ENCODE measurements at places on chromosomes 16 and 17.
A peak's percentile ranks its signal among the peaks of the same experiment; 100 is the strongest.

DNA sequence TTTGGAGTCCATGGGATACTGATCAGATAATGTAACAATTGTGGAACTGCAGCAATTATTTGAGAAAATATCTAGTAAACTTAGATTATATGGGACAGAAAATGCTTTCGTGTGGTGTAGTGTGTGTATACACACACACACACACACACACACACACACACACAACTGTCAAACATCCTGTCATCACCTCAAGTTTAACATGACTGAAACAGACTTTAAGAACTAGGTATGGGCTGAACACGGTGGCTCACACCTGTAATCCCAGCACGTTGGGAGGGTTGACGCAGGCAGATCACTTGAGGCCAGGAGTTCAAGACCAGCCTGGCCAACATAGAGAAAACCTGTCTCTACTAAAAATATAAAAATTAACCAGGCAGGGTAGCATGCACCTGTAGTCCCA, 544 bp upstream of the EVI2A start:
- DNase-seq, result no peak

GRCh38 chr16:9112166-9112843, 20.9 kb downstream of the HAPSTR1 start:
- DNase-seq, result no peak

DNA sequence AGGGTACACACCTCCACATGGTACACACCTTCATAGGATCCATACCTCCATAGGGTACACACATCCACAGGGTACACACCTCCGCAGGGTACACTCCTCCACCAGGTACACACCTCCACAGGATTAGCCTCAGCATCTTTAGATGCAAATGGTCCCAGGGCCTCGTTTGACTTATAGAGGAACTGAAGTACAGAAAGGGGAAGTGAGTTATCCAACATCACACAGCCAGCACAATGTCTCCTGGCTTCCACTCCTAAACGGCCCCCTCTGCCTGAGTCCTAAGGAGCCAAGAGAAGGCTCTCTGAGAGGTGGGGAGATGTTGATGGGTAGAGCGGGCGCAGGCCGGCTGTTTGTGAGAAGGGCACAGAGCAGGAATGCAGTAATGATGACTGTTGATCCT, 12.0 kb downstream of the FOXN1 start:
- DNase-seq, result no peak

GRCh38 chr17:69067274-69068047, 6.7 kb upstream of the ABCA9 start:
- no peak for DNase-seq

DNA sequence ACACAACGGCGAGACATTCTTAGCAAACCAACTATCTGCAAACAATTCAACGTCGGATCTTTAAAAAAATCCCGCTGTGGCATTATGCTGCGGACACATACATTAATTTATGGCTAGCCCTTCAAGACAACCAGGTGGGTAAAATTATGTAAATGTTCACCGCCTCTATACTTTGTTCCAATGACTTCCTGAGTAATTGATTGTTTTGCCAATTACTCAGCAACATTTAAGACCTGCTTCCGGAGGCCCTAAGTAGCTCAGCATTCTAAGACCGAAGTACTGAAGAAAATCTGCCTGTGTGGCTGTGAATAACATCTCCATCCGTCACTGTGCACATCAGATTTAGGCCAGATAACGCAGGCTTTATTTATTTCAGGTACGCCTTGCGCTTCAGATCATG, 23.3 kb downstream of the QPRT start:
- no peak for DNase-seq

DNA sequence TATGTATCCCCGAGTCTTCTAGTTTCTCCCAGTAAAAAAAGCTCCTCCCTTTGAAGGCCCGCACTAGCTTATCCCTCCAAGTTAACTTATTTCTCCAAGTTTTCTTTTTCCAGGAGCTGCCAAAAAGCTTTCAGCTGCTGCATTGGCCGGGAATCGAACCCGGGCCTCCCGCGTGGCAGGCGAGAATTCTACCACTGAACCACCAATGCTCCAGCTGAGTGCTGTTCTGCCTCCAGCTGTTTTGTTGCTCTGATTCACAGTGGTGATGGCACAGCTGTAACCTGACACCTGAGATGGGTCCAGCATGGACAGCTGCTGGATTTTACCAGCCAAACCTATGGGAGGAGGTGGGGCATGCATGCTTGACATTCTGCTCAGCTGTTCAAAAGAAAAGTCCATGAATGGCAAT, 22.1 kb downstream of the VAC14 start:
- DNase-seq, result peak; percentile 67

GRCh38 chr16:1375741-1376410, 24.1 kb downstream of the GNPTG start:
- DNase-seq, result no peak

DNA sequence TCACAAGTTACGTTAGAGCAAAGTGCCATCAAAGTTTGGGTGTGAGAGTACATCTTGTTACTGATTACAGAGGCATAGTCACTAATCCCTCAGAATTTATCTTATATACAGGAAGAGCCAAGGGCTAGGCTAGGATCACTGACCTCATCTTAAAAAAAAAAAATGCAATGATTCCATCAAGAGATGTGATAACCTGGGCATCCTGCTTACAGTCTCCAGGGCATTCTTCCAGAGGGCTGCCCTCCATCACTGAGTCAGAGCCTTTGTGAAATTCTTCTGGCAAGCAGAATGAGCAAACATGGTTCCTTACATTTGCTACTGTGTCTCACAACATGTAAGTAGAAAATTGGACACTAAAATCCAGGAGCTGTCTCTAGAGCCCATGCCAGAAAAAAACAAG, 410.6 kb downstream of the ZFHX3 start:
- DNase-seq, result peak; percentile 73

DNA sequence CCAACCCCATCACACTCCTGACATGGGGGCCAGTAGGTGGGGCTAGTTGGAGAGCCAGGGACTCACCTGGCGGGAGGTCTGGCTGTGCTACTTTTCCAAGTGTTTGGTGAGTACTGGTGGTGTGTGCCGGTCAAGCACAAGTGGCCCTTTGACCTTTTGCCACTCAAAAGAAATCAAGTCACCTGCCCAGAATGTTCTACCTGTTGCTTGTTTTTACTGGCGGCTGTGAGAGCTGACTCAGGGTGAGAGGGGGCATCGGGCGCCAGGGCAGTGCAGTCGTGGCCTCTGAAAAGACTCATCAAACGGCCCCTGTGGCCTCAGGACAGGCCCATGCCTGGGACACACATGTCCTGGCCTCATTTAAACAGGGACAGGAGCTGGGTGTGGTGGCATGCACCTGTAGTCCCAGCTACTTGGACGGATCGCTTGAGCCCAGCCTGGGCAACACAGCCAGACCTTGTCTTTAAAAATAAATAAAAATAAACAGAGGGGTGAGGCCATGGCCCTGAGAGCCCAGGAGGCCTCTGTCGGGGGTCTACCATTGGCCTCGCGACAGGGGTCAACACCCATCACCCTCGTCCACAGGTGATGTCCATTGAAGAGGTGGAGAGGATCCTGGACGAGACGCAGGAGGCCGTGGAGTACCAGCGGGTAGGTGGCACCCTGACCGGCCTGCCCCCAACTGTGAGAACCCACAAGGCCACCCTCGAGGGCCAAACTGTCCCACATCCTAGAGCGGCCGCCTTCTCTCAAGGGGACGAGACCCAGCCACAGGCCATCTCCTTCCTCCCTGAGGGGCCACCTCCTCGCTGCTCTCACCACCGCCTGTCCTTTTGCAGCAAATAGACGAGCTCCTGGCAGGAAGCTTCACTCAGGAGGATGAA, 5.0 kb downstream of the CHMP6 start:
- no peak for DNase-seq

DNA sequence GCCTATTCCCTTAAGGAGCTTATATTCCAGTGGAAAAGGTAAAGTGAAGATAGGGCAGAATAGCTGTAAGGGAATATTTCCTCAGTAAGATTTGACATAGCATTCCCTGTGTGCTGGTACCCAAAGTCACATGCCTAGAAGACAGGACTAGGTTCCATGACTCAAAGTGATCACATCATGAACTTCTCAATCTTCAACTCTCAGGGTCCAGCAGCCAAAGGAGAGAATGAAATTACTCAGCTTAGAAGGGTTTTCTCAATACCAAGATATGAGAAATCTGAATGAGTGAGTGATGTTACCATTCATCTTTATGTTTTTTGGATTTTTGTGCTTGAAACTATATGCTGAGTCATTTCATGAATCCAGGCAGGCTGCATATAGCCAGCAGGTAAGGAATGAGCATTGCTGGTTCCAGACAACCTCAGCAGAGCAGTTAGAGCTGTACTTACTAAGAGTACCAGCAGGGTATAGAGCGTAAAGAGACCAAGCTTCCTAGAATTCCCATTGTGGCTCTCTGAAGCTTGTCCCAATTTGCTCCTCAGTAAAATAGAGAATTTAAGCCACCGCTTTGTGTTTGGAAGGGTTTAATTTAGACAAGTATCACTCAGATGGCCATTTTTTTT, 91.1 kb downstream of the ANKFN1 start:
- DNase-seq, result no peak

DNA sequence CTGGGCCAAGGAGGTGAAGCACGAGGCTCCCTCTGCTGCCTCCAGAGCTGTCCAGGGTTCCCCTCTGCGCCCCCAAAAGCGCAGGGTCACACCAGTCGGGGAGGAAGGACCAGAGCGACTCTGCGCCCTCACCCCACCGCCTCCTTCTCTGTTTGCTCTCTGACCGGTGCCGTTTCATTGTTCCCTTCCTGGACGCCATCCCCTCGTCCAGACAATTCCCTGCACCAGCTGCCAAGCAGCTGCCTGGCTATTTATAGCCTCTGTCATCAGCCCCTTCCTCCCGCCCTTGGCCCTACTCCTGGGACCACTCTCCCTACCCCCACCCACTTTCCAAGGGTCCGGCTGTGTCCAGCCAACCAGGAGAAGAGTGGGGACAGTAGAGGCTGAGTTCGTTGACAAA, 68.8 kb upstream of the CREBBP start:
- no peak for DNase-seq

DNA sequence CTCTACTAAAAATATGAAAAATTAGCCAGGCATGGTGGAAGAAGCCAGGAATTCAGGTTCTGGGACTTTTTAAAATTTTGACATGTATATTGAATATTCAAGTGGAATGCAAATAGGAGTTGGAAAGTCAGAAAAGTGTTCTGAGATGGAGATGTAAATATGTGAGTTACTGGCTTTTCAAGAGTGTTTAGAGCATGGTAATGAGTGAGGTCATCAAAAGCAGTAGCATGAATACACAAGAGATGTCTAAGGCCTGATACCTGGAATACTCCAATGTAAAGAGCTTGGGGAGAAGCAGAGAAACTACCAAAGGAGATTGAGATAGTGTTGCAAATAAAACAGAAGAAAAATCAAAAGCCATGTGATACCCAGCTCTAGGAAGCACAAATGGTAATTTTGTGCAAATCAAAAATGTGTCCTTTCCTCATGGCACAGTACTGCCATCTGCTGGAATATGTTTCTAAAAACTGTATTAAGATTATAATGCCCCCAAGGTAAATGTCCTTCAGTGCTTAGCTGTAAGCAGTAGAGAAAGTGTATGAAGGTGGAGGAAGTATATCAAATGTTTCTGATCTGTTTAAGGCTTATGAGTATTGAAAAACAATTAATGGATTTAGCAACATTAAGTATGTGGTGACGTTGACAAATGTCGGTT, 908.4 kb downstream of the KCNJ18 start:
- DNase-seq, result peak; percentile 36

- DNase-seq, result no peak
These were observed 138.1 kb downstream of the ASIC2 start for GRCh38 chr17:33154869-33155455.

GRCh38 chr17:76961869-76962268, 93.7 kb downstream of the MGAT5B start:
- no peak for DNase-seq

GRCh38 chr17:50102164-50102991, 7.2 kb downstream of the PDK2 start:
- no peak for DNase-seq

GRCh38 chr16:19940195-19940594, 55.5 kb upstream of the GPRC5B start:
- DNase-seq, result no peak

DNA sequence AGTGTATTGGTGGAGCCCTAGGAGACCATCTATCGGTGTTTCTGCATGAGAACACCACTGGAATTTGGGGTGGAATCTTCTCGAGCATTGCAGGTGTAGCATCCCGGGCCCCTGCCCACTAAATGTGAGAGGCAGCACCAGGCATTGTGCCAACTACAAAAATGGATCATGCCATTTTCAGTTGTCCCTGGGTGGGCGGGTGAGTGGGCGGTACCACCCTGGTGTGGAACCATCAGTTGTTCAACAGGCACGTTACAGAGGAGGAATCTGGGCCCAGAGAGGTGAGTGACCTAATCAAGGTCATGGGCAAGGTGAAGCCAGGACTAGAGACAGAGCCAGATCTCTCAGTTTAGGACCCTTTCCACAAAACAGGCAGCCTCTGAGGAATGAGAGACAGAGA, 8.8 kb downstream of the PIPOX start:
- no peak for DNase-seq

GRCh38 chr16:13038591-13038990, 137.2 kb downstream of the SHISA9 start:
- peak; percentile 21 for DNase-seq

DNA sequence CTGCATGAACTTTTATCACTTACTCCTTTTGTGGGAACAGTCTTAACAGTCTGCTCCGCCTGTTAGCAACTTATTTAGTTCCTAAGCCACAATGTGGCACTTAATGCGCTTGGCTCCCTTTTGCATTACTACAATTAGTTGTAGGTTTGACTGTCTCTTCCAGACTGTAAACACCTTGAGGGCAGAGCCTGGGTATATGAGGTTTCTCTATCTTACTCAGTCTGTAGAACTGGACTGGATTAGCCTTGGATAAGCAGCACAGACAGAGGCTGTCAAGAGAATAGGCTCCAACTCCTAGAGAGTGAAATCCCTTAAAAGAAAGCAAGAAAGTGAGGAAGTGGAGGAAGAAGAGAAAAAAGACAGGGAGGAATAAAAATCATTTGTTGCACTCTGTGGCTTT, 268.3 kb upstream of the MAF start:
- no peak for DNase-seq

GRCh38 chr17:11404431-11405276, 163.6 kb downstream of the SHISA6 start:
- no peak for DNase-seq

Measured in A172 (cell line).